ENCODE measurements at places on chromosomes 1 and 21.

DNA sequence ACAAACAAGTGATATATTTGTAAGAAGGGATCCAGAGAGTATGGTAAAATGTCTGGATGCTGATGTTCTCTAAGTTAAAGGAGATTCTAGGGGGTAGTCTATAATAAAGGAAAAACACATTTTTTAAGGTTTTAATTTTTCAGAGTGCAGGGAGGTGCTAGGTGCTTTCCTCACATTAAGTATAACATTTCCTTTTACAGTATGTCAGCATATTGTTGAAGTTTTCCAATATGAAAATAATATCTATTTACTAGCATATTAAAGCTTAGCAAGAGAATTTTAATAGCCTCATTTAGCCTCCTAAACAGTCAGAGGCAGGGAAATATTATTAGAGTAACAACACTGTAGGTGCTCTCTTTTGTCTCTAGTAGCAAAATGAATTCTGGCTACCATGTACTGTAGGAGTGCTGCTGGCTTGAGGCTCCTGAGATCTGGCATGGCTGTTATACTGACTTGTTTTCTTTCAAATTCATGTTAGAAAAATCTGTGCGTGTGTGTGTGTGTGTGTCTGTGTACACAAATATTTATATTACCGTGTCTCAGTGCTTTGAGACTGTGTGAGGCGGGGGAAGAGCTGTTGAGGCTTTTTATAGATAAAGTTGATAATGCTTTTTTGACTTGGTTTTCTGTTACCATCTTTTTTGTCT lies 71.0 kb downstream of the POU2F1 start:
- DNase-seq = no peak

- DNase-seq = no peak
Observed at GRCh38 chr1:9733160-9733789, 81.7 kb downstream of the PIK3CD start.

DNA sequence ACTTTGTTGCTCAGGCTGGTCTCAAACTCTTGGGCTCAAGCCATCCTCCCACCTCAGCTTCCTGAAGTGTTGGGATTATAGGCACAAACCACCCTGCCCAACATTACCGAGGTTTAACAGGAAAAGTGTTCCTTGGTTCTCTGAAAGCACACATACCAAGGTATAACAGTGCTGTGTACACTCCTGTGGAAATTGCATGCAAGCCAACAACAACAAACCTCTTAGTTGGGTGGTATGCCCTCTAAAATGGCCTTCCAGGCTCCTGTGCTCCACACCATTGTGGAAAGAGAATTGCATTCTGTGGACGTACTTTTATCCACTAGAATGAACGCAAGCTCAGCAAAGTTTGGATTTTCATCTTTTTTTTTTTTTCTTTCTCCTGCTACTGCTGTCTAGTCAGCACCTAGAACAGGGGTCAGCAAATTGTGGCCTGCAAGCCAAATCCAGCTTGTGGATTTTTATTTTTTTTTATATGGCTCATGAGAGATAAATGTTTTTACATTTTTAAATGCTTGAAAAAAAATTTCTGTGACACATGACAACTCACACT lies 192.2 kb upstream of the TNR start:
- DNase-seq = no peak

DNA sequence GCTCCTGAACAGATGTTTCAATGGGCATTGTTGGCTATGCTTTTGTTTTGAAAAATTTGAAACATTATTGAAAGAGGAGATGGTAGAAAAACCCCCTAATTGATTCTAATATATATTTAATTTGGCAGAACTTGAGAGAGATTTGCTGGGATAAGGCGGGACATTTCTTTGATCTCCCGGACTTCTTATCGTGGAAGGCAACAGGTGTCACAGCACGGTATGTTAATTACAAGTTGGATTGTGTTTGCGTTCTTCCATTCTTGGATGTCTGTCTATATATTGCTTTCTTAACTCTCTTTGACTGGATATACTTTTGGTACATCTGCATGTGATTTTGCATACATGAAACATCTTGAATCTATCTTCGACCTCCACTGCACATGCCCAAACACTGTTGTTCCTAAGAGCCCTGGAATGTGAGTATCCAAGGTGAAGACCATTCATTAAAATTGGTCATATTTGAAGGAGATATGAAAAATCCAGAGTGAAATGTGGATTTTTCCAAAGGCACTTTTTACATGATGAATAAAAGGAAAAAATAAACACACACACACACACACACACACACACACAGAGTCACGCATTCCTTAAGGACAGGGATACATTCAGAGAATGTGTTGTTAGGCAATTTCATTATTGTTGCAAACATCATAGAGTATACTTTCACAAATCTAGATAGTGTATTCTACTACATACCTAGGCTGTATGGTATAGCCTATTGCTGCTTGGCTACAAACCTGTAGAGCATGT lies 81.9 kb downstream of the FGGY start:
- DNase-seq = no peak

- DNase-seq = no peak
Observed at GRCh38 chr1:222373831-222374602, 173.9 kb downstream of the HHIPL2 start.

DNA sequence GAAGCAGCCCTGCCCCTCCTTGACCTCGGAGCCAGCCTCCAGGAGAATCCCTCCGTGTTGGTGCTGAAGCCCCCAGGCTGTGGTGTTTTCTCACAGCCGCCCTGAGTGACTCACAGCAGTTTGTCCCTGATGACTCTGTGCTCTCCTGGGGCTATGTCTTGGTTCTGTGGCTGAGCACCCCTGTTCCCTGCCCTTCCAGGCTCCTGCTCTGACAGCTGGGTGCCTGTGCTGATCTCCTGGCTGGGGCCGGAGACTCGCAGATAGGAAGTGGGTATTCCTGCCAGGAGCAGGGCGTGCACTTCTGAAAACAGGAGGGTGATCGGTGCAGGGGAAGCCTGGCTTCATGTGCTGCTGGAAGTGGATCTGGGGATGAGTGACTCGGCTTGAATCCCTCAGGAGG lies 34.5 kb downstream of the POFUT2 start:
- DNase-seq = no peak

DNA sequence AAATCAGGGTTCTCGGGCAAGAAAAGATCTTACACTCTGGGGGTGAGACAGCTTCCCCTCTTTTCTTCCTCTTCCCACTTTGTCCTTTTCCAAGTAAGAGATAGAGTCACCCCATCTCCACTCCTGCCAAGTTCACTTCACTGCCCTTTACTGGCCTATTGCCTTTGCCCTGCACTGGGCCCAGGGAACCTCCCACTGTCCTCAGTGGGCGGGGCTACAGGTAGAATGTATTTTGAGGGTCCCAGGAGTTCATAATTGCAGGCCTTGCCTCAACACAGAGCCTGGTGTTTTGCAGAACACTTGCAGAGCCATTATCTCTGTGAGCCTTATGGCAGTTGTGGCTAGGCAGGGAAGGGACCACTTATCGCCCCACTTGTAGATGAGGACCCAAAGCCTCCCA lies 3.3 kb downstream of the AMPD2 start:
- DNase-seq = no peak

DNA sequence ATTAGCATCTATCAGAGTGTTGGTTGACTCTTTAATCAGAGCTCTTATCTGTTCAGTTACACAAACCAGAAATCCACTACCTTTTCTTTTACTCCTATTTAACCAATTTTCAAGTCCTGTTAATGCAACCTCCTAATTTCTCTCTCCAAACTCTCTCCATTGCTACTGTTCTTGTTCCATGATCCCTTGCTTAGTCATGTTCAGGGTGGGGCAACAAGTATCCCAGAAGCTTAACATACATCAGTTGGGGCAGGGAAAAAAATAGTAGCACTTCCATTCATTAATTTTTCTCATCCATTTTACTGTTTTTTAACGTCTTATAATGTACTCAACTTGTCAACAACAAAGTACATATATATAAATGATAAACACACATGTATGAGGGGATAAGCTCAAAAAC lies 111.2 kb upstream of the LBR start:
- no peak for DNase-seq

DNA sequence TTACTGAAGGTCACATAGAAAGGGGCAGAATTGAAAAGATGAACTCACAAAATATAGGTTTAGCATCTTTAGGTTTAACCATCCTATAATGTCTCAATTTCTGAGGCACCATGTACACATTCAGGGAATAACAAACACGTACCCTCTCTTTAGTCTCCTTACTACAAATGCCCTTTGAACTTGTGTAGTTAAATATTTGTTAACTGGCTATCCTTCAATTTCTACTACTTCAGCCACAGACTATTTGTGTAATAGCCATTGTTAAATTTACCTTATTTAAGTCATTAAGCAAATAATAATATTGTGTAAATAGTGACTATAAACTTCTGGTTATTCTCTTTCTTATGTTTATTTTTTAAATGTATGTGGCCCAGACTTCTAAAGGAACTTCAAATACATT lies 600.5 kb downstream of the KCNT2 start:
- DNase-seq = no peak

DNA sequence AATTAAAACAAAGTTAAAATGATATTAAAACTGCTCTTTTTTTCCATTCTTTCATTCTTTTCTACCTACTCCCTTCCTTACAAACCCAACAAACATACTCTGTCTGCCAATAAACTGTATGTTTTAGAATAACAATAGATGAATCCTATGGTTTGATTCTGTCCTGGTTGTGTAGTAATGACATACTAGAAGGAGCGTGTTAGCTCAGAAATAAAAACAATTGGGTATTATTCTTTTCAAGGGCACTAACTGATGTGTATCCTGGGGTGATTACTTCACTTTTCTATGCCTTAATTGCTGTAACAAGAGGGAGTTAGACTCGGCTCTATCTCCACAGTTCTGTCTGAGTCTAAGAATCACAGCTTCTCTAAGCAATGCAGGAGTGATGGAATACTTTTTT lies 194.4 kb downstream of the GIPC2 start:
- DNase-seq = no peak

DNA sequence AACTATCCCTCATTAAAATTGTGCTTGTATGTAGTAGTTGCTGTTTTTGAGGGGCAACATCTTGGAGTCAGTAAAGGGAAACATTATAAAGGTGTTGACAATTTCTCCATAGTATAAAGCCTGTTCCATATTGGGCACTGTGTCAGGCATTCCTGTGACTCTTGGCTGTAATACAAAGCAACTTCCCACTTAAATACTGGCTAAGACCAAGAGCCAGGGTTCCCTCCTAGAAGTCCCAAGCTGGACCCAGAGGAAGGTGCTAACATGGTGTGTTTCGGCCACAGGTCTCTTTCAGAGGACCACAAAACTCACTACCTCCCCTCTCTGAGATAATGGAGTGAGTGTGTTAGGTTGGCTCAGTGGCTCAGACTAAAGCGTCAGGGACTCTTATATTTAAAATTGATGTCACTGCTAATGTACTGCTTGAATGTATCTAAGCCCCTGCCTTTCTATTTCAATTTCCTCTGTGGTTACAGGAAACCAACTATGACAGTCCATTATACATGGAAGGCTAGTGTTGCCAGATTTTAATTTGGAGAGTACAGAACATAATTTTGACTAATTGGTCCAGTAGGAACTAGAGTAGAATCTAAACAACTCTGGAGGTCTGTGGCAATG lies 74.7 kb upstream of the RGL1 start:
- DNase-seq = no peak

DNA sequence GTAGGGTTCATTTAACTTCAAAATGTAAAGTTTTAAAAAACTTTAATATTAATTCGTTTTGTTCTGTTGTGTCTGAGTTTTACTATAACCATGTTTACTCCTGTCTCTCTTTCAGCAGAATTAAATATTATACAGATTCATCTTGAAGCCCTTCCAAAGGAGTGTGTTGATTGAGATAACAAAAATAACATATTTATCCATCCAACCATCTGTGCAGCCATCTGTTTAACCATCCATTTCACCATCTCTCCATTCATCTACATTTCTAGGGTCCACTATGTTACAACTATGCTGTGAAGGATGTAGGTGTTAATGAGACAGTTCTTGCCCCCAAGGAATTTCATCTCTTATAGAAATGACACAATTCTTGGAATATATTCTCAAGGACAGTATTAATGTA lies 36.0 kb upstream of the GNG12 start:
- no peak for DNase-seq

DNA sequence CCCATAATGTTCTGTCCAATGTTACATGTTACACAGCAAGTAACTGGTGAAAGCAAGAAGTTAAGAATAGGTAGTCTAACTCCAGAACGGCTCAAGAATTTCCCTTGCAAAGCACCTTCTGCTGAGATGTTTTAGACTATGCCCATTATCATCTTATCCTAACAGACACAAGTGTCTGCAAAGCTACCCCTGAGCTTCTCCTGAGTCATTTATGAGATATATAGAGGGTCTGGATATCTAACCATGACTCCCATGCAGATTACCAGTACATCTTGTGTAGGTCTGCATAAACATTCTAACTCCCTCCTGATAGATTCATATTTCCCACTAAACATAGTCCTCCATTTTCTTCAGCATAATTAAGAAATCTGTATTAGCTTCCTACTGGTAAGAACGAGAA lies 171.7 kb downstream of the COQ8A start:
- no peak for DNase-seq

DNA sequence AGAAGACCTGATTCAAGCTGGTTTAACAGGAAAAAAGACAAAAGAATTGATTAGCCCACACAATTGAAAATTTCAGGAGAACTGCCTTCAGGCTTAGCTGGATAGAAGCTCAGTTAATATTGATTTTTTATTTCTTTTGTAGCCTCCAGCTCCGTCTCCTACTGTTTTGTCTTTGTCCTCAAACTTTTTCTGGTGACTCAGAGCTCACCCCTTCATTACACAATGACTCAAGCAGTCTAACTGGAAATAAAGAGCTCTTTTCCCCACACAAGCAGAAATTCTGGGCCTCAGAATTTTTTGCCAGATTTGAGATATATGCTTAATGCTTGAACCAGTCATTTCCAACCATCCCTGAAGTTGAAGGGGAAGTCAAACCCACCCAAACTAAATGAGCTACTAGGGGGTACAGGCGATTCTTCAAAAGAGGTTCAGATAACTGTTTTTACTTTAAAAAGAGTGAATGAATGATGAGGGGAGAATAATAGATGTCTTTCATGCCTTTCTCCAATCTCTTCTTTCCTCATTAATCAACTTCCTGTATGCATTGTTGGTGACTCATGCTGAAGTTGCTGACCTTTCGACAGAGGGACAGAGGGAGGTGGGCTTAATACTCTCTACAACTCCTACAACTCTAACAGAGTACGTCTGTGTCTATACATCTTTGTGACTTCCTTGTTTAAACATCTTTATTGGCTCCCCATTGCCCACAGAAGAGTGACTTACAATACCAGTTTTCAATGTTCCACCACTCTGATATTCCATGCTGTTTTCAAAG lies 6.2 kb upstream of the ACP6 start:
- no peak for DNase-seq

All from cortex of kidney (tissue), 1 donor.